ENCODE measurements at places on chromosomes 7 and 10. TPM values are rescaled to one million over a fixed set of nuclear protein-coding genes. Genes with fewer than 3 reads are reported as not detected.

The DEPP1 gene
- total RNA-seq = 3.3 TPM

GRCh38 chr7:100221231-100221718, 1.5 kb downstream of the PVRIG start:
- ATAC-seq = peak; percentile 36

GRCh38 chr10:114393482-114393881, 10.8 kb downstream of the AFAP1L2 start:
- no peak for ATAC-seq

- no peak for ATAC-seq
Measured at GRCh38 chr7:79909176-79909575, 225.5 kb upstream of the GNAI1 start.

- ATAC-seq = no peak
Measured at GRCh38 chr10:49385939-49386922, 9.7 kb downstream of the DRGX start.

GRCh38 chr7:70695795-70696083, 436.2 kb upstream of the GALNT17 start:
- ATAC-seq = no peak

- ATAC-seq = no peak
Measured at GRCh38 chr7:48441848-48442492, 270.7 kb downstream of the ABCA13 start.

DNA sequence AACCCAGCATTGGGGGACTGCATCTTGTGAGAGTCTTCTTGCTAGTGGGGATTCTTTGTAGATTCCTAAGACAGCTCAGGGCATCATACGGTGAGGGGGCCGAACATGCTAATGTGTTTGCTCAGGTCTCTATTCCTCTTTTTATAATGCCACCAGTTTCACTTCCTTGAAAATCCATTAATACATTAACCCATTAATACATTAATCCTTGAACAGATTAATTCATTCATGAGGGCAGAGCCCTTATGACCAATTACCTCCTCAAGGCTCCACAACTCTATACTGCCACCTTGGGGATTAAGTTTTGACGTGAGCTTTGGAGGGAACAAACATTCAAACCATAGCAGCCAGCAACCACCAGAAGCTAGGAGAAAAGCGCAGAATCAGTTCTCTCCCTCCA, 67.2 kb upstream of the POT1 start:
- no peak for ATAC-seq

- no peak for ATAC-seq
Measured at GRCh38 chr7:158411232-158411950, 176.2 kb downstream of the PTPRN2 start.

The CRHR2 gene
- total RNA-seq = not detected

The NME8 gene
- not detected for total RNA-seq

The POLR3A gene
- total RNA-seq = 8.3 TPM

The GIMAP7 gene
- total RNA-seq = 2.7 TPM

The NKX6-2 gene
- total RNA-seq = 0.08 TPM

DNA sequence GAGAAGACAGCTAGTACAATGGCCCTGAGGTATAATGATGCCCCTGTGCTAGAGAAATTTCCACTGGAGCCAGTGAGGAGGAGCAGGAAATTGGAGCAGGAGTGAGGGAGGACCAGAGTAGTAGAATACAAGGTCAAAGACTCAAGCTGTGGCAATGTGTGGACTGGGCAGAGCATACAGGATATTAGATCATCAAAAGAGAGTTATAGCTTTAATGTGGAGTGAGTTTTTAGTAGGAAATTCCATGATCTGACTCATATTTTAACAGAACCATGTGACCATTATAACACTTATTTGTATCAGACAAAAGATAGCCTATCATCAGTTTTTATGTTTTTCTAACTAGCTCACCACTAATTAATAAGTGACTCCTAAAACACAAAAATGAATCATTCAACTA, 154.1 kb downstream of the DGKB start:
- no peak for ATAC-seq

- ATAC-seq = peak; percentile 37
Measured at GRCh38 chr10:97574374-97575126, 2.0 kb downstream of the ANKRD2 start.

DNA sequence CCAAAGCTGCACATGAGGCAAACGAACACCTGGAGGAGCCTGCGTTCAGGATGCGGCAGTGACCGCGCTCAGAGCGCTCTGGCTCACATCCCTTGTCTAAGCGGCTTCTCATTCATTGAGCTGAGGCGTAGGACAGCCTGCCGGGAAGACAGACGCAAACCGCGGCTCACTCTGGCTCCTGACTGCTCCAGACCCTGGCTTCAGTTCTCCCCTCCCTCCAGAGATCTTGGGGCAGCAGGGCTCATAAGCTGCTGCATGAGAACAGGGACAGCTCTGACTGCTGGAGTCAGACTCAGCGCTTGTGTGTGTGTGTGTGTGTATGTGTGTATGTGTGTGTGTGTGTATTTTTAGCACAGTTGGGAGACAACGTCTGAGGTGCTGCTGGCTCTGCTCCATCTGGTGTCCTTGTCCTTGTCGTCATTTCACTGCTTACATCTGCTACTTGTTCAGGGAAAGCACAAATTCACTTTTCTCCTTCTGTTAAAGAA, 15.8 kb upstream of the LYZL2 start:
- ATAC-seq = no peak

DNA sequence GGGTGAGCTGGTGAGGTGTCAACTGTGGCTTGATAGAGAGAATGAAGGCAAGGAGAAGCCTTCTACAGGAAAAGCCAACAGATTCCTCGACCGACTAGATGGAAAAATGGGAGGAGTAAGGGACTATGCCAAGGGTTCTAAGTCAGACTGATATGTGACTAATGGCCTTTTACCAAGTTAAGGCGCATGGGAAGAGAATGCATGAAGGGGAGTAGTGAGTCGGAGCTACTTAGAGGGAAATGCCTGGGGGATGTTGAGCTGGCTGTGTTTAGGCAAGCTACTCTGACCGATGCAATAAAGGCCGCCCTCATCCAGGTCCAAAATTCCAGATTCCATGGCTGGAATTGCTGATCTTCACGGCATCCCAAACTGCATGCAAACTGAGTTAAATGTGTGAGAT, 48.2 kb downstream of the APBB1IP start:
- no peak for ATAC-seq

DNA sequence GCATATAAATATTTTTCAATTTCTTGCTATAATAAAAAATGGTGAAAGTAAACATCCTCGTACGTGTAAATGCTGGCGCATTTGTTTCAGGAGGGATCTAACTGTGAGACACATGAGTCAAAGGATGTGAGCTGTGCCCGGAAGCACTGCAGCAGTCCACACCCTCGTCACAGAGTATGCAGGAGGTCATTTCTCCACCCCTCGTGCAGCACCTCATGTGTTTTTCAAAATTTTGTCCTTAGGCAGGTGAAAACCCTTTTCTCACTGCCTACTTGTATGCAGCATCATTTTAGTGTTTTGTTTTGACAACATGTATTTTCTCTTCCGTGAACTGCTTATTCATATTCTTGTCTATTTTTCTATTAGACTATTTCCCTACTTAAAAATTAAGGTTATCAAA, 162.7 kb downstream of the AVL9 start:
- ATAC-seq = peak; percentile 93

The MEST gene
- total RNA-seq = 9.5 TPM

The ENTPD1 gene
- 9.2 TPM for total RNA-seq

DNA sequence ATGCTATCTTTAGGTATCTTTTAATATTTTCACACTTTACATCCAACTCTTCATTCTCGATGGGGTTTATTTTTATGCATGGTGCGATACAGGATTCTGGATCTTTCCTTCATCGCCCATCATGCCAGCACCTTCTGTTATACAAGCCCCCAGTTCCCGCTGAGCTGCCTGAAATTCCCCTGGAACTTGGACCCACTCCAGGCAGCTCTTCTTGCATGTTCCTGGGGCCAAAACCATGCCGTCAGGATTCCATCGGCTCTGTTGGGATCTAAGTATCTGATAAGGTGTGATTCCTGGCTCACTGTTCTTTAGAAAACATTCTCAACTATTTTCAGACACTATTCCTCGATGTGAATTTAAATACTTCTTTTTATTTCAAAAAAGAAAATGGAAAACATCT, 40.5 kb upstream of the PPP2R2D start:
- no peak for ATAC-seq

DNA sequence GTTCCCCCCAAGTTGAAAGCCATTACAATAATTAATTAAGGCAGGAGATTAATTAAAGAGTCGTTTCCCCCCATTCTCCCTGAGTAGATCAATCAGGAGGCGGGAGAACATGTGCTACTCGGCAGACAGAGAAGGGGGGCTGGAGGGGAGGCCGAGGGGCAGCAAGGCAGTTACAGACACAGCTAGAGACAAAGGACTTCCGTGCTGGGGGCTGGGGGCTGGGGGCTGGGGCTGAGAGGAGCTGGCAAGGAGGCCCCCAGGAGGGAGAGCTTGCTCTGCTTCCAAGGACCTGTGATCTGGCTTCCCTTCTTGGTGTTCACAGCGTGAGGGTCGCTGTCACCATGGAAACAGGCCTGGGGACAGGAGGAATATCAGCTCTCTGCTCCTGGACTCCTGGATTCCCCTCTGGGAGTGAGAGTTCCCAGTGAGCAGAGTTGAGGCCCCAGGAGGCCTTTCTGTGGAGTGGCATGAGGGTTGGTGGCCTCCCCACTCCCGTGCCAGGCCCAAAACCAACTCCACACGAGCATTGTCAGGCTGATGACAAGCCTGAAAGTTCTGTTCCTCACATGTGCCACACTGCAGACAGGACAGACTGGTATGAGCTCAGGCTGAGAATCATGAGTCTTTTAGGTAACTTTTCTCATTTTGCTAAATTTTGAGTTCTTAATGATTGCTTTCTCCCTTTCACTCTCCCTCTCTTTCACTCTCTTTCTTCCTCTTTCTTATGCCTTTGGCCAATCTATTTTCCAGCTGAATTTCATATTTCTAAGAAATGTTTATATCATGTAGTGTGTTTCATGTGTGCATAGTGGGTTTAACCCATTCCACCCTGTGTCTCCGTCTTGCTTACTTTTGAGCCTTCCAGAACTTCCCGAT, 16.4 kb downstream of the FAM241B start:
- no peak for ATAC-seq

Measured in esophagus mucosa (tissue), 1 donor.